ENCODE measurements at places on chromosomes 16 and 17.

DNA sequence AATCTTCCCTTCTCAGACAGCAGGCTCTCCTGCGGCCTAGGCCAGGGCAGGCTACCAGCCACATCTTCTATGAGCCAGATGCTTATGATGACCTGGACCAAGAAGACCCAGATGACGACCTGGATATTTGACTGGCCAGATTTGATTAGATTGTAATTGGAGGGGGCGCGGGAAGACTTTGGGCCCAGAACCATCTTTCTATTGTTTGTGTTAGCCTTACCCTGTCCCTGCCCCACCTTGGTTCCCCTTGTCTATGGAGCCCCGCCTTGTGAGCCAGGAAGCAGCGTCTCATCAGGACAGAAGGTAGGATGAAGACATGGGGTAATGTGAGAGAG is 2.8 kb downstream of the CLDN7 start:
- no peak for DNase-seq

GRCh38 chr16:2159175-2159838 is 3.7 kb downstream of the TRAF7 start:
- peak; percentile 63 for DNase-seq

DNA sequence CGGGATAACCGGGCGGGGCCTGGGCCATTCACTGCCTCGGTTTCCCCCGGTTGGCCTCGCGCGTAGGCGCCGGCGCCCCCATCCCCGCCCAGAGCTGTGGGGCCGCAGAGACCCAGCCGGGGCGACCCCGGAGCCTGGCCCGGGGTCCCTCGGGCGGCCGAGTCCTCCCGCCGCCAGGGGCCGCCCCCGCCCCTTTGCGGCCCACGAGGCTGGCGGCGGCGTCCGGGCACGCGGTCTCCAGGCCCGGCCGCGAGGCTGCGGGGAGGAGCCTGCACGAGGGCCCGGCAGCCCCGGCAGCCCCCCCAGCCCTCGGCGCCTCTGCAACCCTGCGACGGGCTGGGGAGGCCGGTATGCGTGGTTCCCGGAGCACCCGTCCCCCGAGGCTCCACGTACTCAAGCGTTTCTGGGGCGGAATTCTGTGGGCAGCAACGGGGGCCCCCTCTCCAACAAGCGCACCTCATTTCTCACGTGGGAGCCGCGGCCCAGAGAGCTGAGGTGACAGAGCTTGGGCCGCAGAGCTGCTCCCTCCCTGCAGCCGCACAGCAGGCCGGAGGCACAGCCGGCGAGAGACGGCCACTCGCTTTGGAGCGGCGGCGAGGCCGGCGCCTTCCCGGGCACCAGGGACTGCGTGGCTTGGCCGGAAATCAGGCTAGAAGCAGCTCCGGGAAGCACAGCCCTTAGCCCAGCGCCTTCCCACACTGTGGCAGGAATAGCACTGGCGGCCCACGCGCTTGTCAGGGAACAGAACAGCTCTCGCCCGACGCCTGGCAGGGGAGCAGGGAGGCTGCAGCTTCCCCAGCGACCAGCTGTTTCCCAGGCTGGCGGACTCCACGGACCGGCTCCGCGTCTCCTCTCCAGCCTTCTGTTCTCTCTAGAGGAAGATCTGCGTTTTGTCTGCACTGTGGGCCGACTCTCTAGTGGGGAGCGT is 867 bp upstream of the LIMD2 start:
- peak; percentile 83 for DNase-seq

DNA sequence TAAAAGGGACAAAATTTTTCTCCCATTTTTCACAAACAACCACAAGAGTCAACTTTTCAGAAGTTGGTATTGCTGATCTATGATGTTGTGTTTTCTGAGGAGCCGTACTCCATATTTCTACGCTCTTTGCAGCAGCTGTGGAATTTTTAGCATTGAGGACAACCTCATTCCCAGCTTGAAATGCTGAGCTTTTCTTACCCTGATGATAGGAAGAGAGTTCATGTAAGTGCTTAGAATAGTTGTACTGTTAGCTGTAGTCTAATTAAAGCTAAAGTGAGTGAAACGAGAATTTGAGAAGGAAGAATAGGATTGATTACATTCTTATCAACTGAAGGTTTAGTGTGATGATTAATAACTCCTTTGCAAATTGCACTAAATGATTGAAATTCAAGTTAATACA is 72.3 kb downstream of the NF1 start:
- DNase-seq = no peak

- DNase-seq = no peak
Measured at GRCh38 chr17:28532050-28532960, 20.1 kb downstream of the UNC119 start.

DNA sequence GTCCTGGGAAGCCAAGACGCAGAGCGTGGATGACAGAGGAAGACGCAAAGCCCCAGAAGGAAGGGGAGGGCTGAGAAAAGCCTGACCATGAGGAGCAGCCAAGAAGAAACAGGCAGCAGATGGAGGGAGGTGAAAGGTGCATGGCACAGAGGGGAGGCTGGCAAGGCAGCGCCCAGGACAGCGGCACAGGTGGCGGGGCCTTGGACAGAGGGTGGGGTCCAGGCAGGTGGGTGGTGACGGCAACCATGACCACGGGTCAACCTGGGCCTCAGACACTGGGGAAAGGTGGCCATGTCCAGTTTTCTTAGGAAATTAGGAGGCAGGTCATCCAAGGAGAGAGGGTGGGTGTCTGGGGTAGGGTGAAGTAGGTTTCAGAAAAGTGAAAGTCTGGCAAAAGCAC is 17.0 kb downstream of the ARHGAP17 start:
- DNase-seq = no peak

DNA sequence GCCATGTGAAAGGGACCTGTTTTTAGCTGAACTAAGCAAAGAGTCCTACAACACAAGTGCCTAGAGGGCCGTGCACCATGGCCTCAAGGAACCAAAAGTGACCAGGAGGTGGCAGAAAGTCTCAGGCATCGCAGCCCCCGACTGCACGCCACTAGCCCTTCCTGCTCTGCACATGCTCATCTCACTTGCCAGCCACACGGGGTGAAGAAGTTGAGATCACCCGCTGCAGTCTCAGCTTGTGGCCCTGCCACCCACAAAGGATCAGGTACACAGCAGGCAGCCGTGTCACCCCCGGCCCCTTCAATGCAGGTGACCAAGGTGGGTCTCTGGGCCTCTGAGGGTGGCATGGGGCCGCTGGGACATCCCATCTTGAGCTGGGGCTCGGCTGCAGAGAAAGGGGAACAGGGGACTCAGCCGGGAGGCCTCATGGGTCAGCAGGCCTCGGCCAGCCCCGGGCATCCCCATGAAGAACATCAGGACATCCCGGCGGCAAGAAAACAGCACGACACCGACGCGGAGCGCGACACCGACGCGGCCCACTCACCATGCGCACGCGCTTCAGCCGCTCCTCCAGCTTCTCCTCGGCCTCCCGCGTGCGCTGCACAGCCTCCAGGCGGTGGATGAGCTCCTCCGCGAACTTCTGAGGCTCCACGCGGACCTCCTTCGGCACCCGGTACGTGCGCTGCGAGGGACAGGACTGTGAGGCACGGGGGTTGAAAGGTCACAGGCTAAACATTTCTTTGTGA is 21.0 kb downstream of the PDIA2 start:
- DNase-seq = no peak

GRCh38 chr17:80826955-80827645 is 164.5 kb upstream of the CHMP6 start:
- peak; percentile 73 for DNase-seq

DNA sequence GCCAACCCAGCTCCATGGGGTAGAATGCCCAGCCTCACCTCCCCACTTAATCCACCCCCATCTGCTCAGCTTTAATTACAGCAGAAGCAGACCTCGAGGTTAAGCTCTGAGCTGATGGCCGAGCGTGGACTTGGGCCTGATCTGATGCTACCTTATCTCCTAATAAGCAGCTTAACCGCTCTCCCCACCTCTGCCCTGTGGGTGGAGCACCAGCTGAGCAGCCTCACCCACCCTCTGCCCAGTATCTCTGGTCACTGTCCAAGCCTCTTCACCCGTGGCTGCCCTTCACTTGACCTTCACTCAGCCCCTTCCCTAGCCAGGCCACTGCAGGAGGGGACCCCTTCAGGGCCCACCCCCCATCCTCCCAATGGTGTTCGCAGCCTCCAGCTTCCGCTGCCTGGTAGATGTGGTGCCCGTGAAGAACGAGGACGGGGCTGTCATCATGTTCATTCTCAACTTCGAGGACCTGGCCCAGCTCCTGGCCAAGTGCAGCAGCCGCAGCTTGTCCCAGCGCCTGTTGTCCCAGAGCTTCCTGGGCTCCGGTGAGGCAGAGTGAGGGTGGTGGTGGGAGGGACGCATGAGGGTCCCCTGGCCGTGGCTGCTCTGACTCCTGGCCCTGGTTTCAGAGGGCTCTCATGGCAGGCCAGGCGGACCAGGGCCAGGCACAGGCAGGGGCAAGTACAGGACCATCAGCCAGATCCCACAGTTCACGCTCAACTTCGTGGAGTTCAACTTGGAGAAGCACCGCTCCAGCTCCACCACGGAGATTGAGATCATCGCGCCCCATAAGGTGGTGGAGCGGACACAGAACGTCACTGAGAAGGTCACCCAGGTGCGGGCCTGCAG is 6.8 kb downstream of the KCNH6 start:
- no peak for DNase-seq

- no peak for DNase-seq
Measured at GRCh38 chr16:3158026-3158509, 23.2 kb downstream of the ZNF213 start.

- DNase-seq = no peak
Measured at GRCh38 chr17:44390250-44390870, 911 bp upstream of the ITGA2B start.

All from Ammon's horn (tissue), 1 donor.